ENCODE measurements at places on chromosomes 1 and 21. TPM values are rescaled to one million over a fixed set of nuclear protein-coding genes. Genes with fewer than 3 reads are reported as not detected.

LRRC71 gene
- not detected for polyA plus RNA-seq

AMPD1 gene
- polyA plus RNA-seq: 174 TPM

CD34 gene
- 21.1 TPM for polyA plus RNA-seq

CA6 gene
- polyA plus RNA-seq: not detected

GPR157 gene
- 15.7 TPM for polyA plus RNA-seq

CD48 gene
- 0.35 TPM for polyA plus RNA-seq

SLC35F3 gene
- 0.01 TPM for polyA plus RNA-seq

IGSF3 gene
- 0.34 TPM for polyA plus RNA-seq

NEK2 gene
- polyA plus RNA-seq: 0.03 TPM

NUF2 gene
- 0.25 TPM for polyA plus RNA-seq

C1orf226 gene
- 0.26 TPM for polyA plus RNA-seq

SCNM1 gene
- 72.3 TPM for polyA plus RNA-seq

AUNIP gene
- 0.07 TPM for polyA plus RNA-seq

RAB7B gene
- polyA plus RNA-seq: 0.27 TPM

CD5L gene
- polyA plus RNA-seq: not detected

RGS7 gene
- polyA plus RNA-seq: not detected

LCE3E gene
- not detected for polyA plus RNA-seq

CD164L2 gene
- not detected for polyA plus RNA-seq

RBM34 gene
- polyA plus RNA-seq: 80.3 TPM

Data from psoas muscle (tissue), 8 donors.